ENCODE measurements at places on chromosomes 13 and 19.

DNA sequence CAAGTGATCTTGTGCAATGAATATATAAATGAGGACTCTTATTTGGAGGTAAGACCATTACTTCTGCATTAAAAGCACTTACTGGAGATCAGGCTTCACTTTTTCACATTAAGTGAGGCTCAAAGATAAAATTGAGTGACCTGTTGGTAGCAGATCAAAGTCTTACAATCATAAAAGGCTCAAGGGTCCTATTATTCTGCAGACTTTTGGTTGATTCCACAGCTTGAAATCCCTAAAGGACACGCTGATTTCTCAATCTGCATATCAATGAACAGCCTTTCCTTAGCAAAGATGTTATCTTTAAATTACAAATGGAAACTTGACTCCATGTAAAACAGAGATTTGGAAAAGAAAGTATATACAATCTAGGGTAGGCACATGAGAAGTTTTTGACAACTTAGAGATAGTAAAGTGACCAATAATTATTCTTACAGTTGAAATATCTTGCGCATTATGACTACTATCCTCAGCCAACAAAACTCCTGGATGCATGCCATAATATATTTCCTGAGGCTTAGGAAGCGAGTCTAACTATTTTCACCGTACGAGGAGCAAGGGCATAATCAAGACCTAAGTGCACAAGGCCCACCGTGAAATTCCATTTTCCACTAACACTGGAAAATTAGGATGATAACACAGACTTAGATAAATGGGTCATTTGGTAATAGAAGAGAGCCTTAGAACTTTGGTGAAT, 640.7 kb downstream of the LIG4 start:
- no peak for DNase-seq

GRCh38 chr19:7690779-7691258, 10.2 kb downstream of the TRAPPC5 start:
- DNase-seq, result no peak

GRCh38 chr13:78636495-78636894, 22.5 kb downstream of the OBI1 start:
- no peak for DNase-seq

- DNase-seq, result no peak
Measured at GRCh38 chr13:34513526-34513925, 428.5 kb upstream of the NBEA start.

GRCh38 chr19:18117692-18118378, 20.3 kb downstream of the MAST3 start:
- peak; percentile 94 for DNase-seq

GRCh38 chr13:30418717-30419459, 3.4 kb upstream of the UBE2L5 start:
- no peak for DNase-seq

DNA sequence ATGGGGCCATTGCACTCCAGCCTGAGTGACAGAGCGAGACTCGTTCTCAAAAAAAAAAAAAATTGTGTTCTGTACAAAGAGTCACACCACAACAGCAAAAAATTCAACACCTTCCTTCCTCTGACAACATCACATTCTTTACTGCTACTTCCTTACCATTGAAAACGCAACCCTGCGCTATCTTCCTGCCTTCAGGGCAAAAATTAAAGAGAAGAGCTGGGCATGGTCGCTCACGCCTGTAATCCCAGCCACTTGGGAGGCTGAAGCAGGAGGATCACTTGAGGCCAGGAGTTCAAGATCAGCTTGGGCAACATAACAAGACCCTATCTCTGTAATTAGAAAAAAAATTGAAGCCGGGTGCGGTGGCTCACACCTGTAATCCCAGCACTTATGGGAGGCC, 9.4 kb upstream of the ZNF444 start:
- DNase-seq, result no peak

GRCh38 chr13:110044551-110045111, 258.2 kb upstream of the IRS2 start:
- DNase-seq, result no peak

DNA sequence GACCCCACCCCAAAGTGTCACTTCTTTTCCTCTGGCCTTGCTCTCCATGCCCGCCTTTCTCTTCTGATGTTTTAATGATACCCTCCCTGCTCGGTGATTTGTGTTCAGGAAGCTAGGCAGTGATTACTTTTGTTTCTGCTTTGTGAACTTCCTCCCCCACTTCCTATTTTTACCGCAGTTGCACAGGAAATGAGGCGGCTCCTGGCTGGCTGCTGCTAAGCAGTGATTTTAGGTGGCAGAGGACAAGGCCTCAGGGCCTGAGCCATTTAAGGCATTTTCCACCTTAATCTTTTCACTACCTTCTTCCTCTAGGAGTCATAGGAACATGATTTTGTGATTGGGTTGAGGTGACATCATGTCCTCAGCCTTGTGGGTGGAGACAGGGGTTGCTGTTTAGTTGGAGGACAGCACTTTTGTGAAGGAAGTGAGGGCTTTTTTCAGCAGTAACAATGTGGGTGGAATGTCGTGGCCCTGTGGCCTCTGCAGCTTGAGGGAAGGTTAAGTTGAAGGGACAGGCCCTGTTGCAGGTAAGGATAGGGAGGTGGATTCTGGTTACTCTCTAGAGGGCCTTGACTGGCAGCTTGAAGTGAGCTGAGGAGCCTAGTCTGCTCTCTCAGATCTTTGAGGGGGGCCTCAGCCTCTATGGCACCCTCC, 15.7 kb downstream of the GARRE1 start:
- peak; percentile 27 for DNase-seq

All from stimulated activated CD4-positive, alpha-beta T cell treated with anti-CD3 and anti-CD28 coated beads, Interleukin-12 subunit alpha, Interleukin-12 subunit beta, amount 100 ng/mL, for 48 hours (primary cell).